GM23248 (cell line): ENCODE measurements at places on chromosomes 5 and 9.

GRCh38 chr5:99037668-99038067, 108.9 kb upstream of the CHD1 start:
- DNase-seq: no peak
- H3K4me3 ChIP-seq: no peak overlapping the region
- peaks cover 4% of the 10 kb centered on the region; the same call in 1 of the 2 replicates for H3K27me3 ChIP-seq
- no peaks in the 10 kb centered on the region for H3K36me3 ChIP-seq
- no peaks in the 10 kb centered on the region for H3K4me1 ChIP-seq

DNA sequence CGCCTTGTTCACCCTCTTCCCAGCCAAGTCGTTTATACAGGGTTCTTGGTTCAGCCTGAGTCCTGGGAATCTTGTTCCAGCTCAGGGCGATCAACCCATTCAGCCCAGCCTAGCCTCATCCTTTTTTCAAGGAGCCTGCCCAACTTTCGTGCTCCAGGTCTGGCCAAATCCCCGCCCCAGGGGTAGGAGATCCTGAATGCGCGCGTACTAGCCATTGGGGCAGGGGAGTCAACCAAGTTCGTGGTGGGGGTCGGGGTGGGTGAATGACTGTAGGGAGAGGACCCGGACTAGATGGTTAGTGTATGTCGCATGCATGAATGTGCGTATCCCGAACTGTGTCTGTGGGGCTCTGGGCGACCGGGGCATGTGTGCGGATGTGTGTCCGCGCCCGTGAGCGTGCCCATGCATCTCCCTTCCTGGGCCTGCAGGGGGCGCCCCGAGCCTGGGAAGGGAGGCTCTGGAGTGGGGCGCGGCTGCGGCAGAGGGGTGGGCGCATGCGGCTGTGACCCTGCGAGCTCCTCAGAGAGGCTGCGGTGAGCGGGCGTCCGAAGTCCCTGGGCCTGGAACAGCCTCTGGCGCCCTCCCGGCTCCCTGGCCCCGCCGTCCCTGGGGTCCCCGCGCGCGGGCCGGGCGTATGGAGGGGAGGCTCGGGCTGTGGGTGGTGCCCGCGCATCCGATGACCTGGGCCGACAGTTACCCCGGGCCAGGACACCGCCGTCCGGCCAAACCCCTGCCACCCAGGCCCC, 8.7 kb downstream of the CCL21 start:
- H3K27ac ChIP-seq: no peak overlapping the region
- H3K27me3 ChIP-seq: no peaks in the 10 kb centered on the region
- H3K4me3 ChIP-seq: peak overlapping the region; percentile 78

DNA sequence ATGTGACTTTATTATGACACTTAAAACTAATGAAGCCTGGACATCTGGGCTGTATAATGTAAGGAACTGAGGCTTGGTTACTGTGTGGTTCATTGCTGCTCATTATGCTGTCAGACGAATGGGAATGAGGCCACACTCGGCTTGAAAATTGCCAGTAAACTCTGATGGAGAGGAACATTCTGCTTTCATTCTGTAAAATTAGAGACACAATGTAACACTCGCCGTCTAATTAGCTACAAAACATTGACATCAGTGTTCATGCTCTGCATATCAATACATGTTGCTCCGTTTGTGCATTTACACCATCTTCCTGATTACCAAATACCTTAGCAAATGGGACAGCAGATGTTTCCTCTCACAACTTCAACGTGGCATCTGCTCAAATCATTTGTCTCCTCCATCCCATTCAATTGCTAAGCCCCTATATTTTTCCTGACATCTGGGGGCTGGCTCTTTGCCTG, 133.0 kb downstream of the SLC28A3 start:
- DNase-seq: no peak
- no peak overlapping the region for H3K4me3 ChIP-seq

GRCh38 chr9:4805191-4805918, 12.6 kb downstream of the RCL1 start:
- H3K4me3 ChIP-seq: no peak overlapping the region
- H3K36me3 ChIP-seq: no peaks in the 10 kb centered on the region
- no peaks in the 10 kb centered on the region for H3K4me1 ChIP-seq
- DNase-seq: no peak
- no peaks in the 10 kb centered on the region for H3K27me3 ChIP-seq
- H3K27ac ChIP-seq: no peak overlapping the region
